Stimulated activated CD4-positive, alpha-beta T cell treated with anti-CD3 and anti-CD28 coated beads, Interleukin-4, amount 100 ng/mL, for 1 hour (primary cell): ENCODE measurements at places on chromosomes 5 and 9.
A peak's percentile ranks its signal among the peaks of the same experiment; 100 is the strongest.

DNA sequence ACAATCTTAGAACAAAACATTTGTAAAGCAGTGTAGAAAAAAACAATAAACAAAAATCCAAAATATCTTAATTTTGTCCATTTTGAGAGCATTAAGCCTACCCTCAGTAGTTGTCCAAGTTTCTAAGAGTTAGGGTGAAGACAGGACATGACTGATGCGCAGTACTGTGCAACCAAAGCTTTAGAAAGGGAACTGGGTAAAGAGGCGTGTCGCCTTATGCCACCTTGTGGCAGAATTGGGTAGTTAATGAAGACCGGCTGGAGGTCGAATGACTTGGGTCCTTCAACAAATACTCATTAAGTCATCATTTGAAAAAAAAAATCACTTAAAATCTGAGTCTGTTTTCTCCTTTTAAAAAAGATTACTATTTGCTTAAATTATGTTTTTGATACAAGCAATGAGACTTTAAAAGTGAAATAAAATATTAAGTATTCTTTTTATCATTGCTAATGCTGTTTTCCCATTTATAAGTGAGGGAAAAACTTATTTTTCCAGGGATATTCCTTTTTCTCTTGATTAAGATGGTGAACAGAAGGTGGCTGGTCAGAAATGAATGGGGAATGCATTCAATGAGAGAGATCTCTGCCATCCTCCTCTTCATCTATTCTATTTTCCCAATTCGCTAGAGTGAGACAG is 3.5 kb upstream of the RNF20 start:
- DNase-seq = peak; percentile 59

DNA sequence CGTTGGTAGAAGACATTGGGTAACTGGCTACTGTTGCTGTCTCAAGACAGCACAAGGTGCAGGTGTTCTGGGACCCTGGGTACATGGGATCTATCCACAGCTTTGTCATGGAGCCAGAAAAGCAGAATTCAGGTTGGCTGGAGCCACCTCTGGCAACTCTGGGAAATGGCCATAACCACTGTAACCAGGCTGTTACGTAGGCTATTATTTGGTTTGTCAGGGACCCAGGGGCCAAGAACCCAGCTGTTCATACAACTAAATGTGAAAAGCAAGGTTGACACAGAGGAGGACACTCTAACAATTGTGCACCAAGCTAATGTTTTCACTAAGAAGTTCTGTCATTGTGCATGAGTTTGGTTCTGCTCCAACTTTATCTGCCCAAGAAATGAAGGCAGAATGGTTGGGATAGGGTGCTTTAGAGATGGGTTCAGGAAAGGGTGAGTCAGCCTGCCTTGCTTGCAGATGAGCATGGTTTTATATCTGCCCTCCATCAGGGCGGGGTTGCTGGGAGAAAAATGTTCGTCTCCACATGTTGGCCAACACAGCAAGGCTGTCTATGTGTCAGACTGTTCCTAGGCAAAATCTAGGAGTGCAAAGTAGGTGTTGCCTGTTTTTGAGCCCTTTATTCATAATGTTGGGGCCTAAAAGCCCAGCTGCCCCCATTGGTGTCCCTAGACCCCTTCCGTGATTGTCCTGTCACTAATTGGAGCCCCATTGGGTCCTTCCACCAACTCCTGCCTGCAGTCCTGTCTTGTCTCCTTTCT is 131.3 kb upstream of the DAP start:
- no peak for DNase-seq

GRCh38 chr9:74772121-74772520 is 115.6 kb downstream of the TRPM6 start:
- no peak for DNase-seq

GRCh38 chr5:68060382-68060781 is 155.2 kb upstream of the PIK3R1 start:
- DNase-seq = no peak
